ENCODE measurements at places on chromosomes 4 and X.

DNA sequence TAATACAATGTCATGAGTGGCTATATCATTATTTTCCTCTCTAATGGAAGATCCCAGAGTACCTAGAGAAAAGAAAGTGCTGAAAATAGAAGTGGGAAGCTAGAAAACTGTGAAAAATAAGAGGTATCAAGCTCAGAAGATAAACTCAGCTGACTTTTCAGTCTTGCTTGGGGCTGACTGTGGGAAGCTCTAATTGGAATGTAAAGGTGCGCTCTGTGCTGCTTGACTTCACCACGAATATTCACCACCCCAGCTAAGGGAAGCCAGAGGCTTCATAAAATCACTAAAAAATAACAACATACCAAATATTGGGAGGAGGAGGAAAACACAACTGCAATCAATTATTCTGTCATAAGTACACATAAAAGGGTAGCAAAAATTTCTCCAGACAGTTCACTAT lies 25.1 kb downstream of the NDST3 start:
- no peak for DNase-seq

- peak; percentile 0 for DNase-seq
Measured at GRCh38 chrX:146278381-146278780, 460.8 kb downstream of the SLITRK2 start.

- DNase-seq = no peak
Measured at GRCh38 chrX:48090123-48090522, 18.7 kb upstream of the ZNF630 start.

DNA sequence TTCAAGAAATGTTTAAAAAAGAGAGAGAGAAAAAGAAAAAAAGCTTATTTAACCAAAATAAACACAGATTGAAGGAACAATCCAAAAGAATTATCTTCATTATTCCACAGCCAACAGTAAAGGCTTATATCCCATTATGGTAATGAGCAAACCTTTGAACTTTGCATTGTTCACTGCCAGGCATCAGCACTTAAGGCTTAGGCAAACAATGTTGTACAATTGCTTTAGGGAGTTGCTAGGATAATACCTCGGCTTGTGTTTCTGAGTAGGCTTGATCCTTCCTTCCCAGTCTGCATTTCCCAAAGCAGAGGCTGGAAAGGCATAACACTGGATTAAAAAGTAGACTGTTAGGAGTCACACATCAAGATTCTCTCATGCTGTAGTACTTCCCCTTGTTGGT lies 352.7 kb upstream of the IGFBP7 start:
- DNase-seq = no peak

GRCh38 chr4:99625369-99625768 lies 32.3 kb downstream of the C4orf54 start:
- DNase-seq = no peak

DNA sequence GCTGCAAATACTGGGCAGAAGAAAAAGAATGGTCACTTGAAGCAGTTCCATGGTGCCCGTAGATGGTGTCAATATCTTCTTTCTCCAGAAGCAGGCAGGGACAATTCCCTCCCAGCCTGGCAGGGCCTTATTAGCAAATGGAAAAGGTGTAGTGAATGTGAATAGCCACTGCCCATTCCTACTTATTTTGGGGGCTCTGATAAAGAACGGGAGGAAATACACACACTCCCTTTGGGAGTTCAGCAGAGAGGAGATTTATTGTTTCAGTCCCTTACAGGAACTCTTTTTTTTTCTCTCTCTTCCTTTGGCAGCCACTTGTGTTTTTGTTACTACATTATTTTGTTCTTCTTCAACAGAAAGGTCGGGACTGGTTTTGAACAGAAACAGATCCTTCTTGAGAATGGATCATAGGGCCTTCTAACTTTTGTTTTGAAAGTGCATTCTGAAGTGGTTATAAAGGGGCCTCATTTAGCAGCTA lies at the start of gene EMCN:
Gene EMCN, minus strand, starts transcription at position 159 of the 478 bp plus-strand sequence. Its CDS starts 108 bp downstream, at position 51.
- DNase-seq = no peak

- DNase-seq = no peak
Measured at GRCh38 chr4:5881340-5881739, 11.5 kb downstream of the CRMP1 start.

DNA sequence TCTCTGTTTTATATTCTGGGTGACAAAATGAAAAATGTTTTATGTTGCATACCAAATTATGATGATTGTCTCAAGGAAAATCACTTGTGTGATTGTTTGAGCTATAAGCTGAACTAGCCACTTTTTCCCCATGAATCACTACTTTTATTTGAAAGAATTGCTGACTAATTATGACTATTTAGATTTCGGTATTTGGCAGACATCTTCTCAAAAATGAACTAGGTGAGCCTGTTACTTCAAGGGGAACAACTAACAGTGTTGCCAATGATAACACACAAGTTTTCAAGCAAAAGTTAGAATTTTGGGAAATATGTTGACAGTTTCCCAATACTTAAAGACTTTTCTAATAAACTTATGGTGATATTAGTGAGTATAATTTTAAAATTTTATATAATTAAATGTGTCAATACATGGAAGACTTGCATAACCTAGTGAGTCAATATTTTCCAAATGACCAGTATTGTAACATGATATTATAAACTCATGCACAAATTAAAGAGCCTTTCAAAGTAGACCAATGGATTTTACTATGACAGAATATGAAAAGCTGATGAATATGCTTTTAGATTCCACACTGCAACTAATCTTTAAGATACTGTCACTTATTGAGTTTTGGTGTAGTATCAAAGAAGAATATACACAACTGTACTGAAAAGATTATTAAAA lies 187.7 kb upstream of the GATB start:
- no peak for DNase-seq

DNA sequence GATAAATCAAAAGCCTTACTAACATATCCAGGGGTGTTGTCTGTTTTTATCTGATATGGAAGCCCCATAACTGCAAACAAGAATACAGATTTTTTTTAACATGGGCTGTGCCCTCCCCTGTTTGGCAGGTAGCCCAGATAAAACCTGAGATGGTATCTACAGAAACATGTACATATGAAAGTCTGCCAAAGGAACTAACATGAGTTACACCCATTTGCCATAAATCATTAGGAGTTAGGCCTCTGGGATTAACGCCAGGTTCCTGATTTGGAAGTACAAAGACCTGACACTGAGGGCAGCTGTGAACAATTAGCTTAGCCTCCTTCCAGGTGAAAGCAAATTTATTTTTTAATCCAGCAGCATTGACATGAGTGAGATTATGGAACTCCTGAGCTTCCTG lies 264.3 kb downstream of the TECRL start:
- DNase-seq = no peak

DNA sequence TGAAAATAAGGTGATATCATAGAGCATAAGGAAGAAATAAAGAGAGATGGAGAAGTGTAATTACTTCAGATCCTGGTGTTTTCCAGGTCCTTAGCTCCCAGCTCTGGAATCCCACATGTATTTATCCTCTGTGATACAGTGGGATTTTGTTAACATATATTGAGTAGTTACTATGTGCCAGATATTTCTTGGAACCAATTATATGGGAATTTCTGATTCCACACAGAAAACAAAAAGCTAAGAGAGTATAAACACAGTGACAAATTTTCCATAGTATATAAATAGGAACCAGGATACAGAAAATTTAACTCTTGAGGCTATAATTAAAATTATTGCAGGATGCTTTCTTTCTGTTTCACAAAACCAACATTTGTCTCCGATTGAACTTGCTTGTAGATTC lies 1067.5 kb downstream of the PCDH7 start:
- DNase-seq = no peak

DNA sequence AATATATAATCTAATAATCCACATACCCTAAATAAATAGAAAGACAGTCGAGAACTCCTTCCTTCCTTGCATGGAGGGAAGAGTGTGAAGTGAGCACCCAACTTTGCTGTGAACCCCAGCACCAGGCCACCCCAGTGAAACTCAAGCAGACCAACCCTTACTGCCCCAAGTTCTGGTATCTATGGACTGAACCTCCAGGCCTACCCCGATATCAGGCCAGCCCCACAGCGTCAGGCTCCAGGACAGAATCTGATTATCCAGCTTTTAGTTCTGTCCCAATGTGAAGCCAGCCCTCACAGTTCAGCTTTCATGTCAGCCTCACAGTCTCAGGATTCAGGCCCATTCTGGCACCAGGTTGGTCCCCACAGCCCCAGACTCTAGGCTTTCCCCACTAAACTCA lies 1617.2 kb upstream of the AGA start:
- DNase-seq = no peak

DNA sequence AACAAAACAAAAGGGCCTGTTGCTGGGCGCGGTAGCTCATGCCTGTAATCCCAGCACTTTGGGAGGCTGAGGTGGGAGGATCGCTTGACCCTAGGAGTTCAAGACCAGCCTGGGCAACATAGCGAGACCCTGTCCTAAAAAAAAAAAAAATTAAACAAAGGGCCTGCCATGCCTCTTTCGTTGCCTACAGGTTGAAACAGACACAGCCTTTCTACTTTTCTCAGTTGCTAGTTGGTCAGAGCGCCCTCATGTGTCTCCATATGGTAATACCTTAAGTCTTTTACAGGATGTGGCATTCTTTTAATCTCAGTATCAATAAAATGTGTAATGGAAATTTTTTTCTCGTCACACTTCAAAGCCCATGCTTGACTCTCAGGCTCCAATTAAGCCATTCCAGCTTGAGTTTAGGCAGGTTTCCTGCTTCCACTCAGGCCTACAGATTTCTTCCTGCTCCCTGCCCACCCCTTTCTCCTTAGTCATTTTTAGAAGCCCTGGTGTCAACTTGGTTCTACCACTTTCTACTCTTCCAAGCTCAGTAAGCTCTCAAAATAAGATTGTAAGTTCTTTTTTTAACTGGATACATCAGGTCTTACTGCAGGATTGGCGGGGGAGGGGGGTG lies 4.6 kb upstream of the SOWAHD start:
- no peak for DNase-seq

DNA sequence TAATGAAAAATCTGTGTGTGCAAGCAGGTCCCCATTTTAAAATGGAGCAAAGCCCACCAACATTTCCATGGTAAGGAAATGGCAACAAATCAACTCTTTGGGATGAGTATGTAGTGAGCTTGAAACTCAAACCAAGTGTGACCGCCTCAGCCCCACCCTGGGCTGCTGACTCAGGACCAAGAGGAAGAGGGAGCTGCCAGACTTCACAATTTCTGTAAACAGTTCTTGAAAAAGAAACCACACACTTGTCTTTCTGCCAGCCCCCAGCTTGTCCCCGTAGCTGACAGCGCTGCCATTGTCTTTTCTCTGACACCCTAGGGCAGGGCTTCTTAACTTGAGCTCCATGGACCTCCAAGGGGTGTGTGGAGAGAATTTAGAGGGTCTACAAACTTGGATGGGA lies 10.3 kb downstream of the RTL5 start:
- DNase-seq = no peak

- no peak for DNase-seq
Measured at GRCh38 chr4:108210989-108211835, 42.5 kb upstream of the LEF1 start.

DNA sequence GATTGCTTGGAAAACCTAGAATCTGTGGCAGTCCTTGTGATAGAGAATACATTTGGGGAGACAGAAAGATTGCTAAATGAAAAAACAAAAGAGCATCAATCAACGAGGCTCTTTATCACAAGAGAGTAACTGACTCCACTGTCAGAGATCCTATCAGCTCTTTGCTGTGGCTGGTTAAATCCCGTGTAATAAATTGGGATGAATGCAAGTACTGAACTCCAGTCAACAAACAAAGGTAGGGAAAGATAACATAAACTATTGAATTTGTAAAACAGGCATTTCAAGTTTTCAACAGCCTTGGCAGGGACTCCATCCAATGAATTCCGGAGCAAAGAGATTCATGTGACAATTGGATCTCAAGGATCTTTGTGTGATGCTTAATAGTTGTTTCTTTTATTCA lies 21.3 kb downstream of the MMRN1 start:
- no peak for DNase-seq

GRCh38 chr4:174449944-174450785 lies 72.1 kb downstream of the HPGD start:
- DNase-seq = no peak

DNA sequence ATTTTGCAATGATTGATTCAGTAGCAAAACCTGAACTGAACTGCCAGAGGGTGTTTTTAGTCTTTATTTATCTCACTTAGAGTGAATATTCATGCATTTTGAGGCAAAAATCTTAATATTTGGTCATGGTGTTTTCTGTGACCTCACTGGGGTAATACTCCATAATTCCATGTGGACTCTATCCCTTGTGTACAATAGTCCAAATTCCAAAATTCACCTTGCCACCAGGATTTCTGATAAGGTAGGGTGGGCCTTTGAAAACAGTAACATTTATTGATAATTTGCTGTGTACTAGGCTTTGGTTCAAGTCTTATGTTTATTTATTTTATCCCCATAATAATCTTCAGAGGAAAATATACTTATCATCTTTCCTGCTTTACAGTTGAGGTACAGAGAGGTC lies 68.4 kb upstream of the PDE5A start:
- DNase-seq = no peak

DNA sequence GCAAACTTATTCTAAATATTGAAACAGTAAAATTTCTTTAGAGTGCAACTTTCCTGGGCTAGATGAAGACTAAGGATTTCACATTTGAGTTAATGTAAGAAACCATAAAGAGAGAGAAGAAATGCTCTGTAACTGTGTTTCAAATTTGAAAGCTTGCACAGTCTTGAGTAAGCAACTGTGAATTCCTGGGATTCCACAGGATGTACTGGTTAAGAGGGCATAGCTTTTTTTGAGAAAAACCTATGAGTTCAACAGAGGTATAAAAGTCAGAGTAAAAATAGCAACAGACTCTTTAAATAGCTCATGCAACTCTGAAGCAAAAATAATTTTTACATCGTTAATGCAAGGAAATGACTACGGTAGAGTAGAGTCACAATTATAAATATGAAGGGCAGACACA lies 25.5 kb downstream of the ZNF330 start:
- no peak for DNase-seq

DNA sequence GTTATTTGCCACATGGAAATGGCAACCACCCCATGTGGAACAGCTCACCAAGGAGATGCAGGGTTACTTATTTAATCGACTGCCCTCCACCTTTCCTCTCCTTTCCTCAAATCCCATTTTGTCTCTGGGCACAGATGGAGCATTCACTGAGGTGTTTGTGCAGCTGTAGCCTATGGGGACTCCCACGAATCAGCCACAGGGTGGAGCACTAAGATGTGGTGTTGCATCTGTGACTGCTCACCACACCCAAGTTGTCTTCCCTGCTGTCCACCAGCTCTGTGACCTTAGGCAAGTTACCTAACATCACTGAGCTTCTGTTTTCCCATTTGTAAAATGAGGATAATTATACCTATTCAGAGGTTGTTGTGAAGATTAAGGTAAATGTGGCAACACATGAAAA lies 252.4 kb upstream of the CPEB2 start:
- peak; percentile 18 for DNase-seq

DNA sequence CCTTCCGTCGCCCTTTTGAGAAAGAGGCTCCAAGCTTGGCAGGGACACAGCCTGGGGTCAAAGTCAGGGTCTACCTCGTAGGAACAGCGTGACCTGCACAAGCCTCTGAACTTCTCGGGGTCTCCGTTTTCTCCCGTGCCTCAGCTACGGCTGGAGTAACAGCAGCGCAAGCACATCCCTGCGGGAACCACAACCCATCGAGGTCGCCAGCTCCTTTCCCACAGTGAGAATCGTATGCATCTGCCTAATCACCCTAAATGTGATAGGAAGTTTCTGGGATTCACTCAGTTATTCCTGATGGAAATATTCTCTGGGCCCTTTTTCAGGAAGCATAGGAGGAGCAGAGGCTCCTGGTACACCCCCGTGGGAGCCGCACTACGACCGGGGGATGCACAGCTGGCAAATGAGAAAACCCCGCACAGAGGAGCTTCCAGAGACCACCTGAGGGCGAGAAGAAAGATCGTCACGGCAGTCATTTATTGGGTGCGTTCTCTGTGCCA lies 24.7 kb downstream of the PPP2R2C start:
- no peak for DNase-seq

All from midbrain (tissue), 1 donor.